ENCODE measurements at places on chromosomes 1 and 21.

GRCh38 chr1:12204140-12204539 lies 25.7 kb upstream of the VPS13D start:
- H3K4me3 ChIP-seq = no peak overlapping the region
- no peak overlapping the region for H3K27ac ChIP-seq
- DNase-seq = no peak
- no peaks in the 10 kb centered on the region for H3K36me3 ChIP-seq
- H3K4me1 ChIP-seq = no peaks in the 10 kb centered on the region
- no peaks in the 10 kb centered on the region for H3K27me3 ChIP-seq

DNA sequence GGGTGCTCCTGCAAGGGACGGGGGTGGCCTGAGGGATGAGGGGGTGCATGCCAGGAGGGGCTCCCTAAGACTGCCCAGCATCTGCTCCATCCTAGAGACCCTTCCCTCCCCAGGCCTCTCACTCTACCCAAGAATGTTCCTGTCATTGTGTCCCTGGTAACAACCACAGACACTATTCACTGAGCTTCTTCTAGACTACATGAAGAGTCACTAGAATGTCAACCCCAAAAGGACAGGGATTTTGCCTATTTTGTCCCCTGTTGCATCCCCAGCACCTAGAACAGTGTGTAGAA lies 2.9 kb downstream of the TNFRSF25 start:
- no peaks in the 10 kb centered on the region for H3K36me3 ChIP-seq
- H3K27ac ChIP-seq = no peak overlapping the region
- no peak for DNase-seq
- H3K4me3 ChIP-seq = no peak overlapping the region

GRCh38 chr21:34583926-34584563 lies 30.9 kb downstream of the RCAN1 start:
- no peak overlapping the region for H3K4me3 ChIP-seq
- no peak overlapping the region for H3K27ac ChIP-seq
- DNase-seq = no peak

DNA sequence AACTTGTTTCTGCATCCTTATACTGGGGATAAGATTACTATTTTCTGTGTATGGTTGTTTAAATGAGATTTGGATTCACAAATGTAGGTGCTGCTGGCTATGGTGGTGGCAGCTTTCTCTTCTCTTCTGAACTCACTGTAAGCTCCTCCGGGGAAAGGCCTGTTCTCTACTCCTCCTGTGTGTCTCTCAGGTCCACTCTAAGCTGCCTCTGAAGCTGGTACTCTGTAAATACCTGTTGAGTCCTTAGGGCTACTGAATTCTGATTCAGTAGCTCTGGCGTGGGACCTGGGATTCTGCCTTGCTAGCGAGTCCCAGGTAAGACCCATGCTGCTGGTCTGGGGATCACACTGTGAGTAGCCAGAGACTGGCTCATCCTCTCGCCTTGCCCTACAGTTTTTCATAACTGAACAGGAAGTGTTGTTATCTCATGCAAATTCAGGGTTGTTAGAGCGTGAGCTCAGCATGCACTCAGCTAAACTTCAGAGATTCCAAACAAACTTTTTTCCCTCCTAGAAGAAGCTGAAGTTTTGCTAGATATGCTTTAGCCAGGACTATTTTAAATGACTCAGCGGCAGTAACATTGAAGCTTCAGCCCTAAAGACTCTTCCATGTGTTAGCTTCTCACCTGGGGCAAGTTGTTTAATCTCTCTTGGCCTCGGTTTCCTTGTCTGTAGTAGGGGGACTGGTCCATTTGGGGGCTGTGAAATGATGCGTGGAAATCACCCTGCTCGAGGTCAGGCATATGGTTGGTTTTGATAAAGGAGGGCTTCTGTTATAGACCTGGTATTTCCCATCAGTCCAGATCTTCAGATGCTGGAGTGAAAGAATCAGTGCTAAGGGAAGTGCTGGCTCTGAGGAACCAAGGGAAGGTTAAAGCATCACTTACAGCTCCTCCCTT lies 271.5 kb upstream of the TMEM51 start:
- DNase-seq = no peak
- H3K36me3 ChIP-seq = no peaks in the 10 kb centered on the region
- H3K27ac ChIP-seq = no peak overlapping the region
- H3K4me1 ChIP-seq = peaks cover 12% of the 10 kb centered on the region
- H3K27me3 ChIP-seq = no peaks in the 10 kb centered on the region

Data from kidney (tissue), 22 donors.